ENCODE measurements at places on chromosomes 2 and 18.

- DNase-seq = no peak
Observed at GRCh38 chr18:5709476-5710095, 165.8 kb upstream of the EPB41L3 start.

DNA sequence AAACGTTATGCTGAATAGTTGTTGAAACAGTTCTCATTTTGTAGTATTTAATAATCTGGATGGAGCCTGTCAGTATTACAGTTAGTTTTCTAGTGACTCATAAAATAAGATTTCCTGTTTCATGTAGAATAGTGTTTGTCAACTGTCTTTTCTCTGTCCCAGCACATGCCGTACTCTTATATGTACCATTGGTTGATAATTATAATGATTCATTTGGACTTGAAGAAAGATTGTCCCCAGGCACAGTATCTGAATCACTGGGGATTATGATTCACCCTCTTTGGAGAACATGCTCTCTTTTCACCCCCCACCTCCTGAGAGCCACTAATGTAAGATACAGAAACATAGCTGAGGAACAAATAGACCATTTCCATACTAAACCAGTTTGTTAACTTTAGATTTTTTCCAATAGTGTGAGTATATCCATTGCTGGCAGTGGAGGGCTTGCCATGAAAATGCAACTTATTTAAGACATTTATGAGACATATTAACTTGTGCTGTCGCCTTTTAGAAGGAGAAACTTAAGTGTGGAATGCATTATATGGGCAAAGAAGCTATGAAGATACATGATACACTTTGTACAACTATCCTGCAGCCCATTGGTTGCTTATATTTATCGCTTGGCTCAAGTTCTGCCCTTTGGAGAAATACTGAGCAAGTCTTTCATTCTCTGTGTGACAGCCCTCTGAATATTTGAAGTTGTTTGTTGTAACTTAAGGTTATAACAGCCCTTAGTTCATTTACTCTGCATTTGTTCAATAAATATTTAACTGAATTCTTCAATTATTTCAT, 12.4 kb downstream of the COPS8 start:
- DNase-seq = no peak

DNA sequence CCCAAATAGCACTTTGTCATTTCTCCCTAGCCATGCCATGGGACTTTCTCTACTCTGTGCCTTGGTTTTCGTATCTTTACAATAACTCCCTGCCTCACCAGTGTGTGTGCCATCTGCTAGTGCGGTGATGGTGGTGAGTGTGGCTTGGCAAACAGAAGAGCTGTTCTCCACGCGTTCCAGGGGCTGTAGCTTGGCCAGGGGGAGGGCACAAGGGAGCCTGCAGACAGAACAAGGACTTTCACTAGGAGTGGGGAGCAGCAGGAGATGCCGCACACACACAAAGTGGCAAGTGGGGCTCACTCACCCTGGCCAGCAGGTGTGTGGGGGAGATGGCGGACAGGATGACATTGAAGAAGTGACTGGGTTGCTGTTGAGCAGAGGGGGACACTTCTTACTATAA, 196.9 kb downstream of the HAUS1 start:
- DNase-seq = peak; percentile 48

DNA sequence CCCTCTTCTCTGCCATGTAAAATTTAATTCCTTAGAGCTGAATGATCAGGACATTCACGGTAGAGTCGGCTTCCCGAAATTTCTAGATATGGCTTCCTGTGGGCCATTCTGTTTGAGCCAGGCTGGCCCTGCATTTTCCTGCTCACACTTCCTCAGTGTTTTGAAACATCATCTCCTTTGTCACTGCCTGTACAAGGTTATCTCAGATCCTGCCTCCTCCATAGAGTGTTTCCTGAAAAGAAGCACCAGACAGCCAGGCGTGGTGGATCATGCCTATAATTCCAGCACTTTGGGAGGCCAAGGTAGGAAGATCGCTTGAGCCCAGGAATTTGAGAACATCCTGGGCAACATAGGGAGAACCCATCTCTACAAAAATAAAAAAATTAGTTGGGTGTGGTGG, 43.6 kb downstream of the GRHL1 start:
- DNase-seq = no peak

DNA sequence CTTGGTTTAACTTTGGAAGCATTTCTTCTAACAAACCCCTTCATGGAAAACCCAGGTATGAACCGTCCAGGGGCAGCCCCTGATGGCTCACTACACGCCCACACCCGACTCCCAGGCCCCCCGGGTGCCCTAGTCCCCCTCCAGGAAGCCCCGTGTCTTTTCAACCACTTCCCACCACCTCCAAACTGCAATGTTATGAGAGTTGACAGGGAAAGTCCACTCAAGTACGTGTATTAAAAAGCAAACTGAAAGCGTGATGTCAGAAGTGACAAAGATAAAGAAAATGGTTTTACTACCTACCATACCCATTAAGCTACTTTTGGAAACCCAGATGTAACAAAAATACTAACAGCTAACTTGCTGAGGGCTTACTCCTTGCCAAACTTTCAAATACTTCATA, 51.5 kb downstream of the L3MBTL4 start:
- DNase-seq = no peak

DNA sequence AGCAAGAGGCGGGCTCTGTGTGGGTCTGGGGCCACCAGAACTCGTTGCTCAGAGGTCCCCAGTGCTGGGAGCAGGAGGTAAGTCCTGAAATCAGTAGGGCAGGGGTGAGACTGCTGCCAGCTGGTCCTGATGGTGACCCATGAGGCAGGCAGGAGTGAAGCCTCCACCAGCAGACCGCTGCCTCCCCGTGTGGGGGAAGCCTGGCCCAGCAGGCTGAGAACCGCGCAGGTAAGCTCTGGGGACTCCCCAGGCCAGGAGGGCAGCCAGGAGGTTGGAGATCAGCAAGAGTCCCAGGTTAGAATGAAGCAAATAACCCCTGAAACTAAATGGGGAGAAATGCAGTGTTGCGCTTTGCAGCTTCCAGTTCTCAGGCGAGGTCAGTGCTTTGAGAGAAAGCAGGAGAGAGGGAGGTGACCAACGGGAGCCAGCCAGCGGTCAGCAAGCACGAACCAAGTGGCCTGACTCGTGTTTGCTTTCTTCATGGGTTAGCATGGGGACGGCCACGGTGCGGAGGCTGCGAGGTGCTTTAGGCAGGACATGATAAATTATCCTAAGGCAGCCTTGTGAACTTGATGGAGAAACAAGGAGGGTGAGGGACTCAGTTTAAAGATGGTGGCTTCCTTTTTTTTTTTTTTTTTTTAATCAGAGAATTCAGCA, 26.2 kb downstream of the INHBB start:
- DNase-seq = no peak

DNA sequence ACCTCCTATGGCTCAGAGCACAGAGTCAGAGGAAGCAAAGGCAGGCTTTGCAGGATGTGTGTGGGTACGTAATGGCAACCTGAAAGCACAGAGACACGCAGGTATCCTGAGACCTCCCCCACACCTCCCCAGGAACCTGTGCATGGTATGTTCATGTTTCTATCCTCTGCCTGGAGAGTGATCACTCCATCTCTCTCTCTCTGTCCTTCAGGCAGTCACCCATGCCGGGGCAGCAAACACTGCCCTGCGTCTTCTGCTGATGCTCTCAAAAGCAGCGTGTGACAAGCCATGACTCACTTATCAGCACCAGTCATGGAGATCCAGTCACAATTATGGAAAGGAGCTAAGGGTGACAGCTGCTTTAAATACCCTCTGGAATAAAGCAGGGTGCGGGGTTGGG, 52.7 kb downstream of the PDCL3 start:
- no peak for DNase-seq

- peak; percentile 78 for DNase-seq
Observed at GRCh38 chr2:215973954-215974699, 39.2 kb downstream of the MREG start.

DNA sequence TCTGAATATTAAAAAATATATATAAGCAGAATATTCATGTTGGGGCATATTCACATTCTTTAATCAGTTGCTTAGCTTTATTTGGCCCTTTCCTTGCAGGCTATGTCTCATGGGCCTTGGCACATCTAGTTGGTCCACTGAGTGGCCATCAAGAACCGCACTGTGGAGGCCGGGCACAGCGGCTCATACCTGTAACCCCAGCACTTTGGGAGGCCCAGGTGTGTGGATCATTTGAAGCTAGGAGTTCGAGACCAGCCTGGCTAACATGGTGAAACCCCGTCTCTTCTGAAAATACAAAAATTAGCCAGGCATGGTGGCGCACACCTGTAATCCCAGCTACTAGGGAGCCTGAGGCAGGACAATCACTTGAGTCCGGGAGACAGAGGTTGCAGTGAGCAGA, 127.6 kb upstream of the TANK start:
- DNase-seq = no peak

DNA sequence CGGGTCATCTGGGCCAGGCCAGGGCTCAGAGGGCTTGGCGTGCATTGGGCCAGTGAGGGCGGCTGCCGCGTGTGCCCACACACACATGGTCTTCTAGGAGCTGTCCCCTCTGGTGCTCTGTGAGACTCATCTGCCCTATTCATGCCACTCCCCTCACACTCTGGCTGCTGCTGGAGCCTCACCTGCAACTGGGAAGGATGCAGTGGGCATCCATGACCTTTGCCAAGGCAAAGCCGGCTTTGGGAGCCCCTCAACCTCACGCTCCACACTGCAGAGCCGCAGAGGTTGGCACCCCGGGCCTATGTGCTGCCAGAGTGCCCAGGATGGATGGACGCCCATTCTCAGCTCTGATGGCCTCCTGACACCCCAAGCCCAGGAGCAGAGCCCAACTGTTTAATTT, 330.2 kb upstream of the SALL3 start:
- no peak for DNase-seq

Data from NCI-H69 (cell line).